Aorta (tissue), 5 donors: ENCODE measurements at places on chromosomes 4 and X. TPM values are rescaled to one million over a fixed set of nuclear protein-coding genes. Genes with fewer than 3 reads are reported as not detected.

The PNMA5 gene
- total RNA-seq, result not detected

The TLR2 gene
- total RNA-seq, result 49.9 TPM

The ABLIM2 gene
- 20.2 TPM for total RNA-seq

GRCh38 chr4:42708625-42709024 lies 51.7 kb upstream of the ATP8A1 start:
- H3K27ac ChIP-seq, result no peak overlapping the region
- no peak overlapping the region for H3K4me3 ChIP-seq
- H3K4me1 ChIP-seq, result no peaks in the 10 kb centered on the region
- H3K27me3 ChIP-seq, result no peaks in the 10 kb centered on the region

- DNase-seq, result no peak
- H3K36me3 ChIP-seq, result no peaks in the 10 kb centered on the region
- H3K4me1 ChIP-seq, result no peaks in the 10 kb centered on the region
- H3K27me3 ChIP-seq, result no peaks in the 10 kb centered on the region
- H3K4me3 ChIP-seq, result no peak overlapping the region
These were observed 56.4 kb upstream of the DDIT4L start for GRCh38 chr4:100246697-100247096.

- no peaks in the 10 kb centered on the region for H3K36me3 ChIP-seq
- H3K4me3 ChIP-seq, result peak overlapping the region; percentile 19
- no peaks in the 10 kb centered on the region for H3K4me1 ChIP-seq
- no peak overlapping the region for H3K27ac ChIP-seq
These were observed 38.9 kb downstream of the STARD8 start for GRCh38 chrX:68686097-68686977.

DNA sequence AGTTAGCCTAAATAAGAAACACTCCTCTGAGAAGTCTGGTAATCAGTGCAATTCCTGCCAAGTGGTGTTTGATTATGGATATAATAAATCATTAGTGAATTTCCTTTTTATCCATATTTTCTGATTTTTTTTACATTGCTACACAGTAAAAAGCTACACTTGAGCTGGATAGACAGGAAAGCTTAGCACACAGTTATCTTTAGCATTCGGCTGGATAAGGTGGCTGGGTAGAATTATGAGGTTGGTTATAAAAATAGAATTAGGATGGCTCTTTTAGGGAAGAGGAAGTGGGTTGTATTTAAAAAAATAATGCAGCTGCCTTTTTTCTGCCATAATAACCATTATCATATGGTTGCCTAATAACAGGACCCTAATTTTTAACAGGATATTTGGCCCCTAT lies 460.6 kb downstream of the NAF1 start:
- DNase-seq, result no peak
- H3K27me3 ChIP-seq, result no peaks in the 10 kb centered on the region
- H3K4me1 ChIP-seq, result no peaks in the 10 kb centered on the region
- H3K36me3 ChIP-seq, result no peaks in the 10 kb centered on the region
- H3K4me3 ChIP-seq, result no peak overlapping the region
- H3K27ac ChIP-seq, result no peak overlapping the region

GRCh38 chrX:102560423-102561068 lies 38.8 kb upstream of the ARMCX5 start:
- no peaks in the 10 kb centered on the region for H3K36me3 ChIP-seq
- no peaks in the 10 kb centered on the region for H3K4me1 ChIP-seq
- H3K27ac ChIP-seq, result no peak overlapping the region
- H3K4me3 ChIP-seq, result no peak overlapping the region
- no peak for DNase-seq

DNA sequence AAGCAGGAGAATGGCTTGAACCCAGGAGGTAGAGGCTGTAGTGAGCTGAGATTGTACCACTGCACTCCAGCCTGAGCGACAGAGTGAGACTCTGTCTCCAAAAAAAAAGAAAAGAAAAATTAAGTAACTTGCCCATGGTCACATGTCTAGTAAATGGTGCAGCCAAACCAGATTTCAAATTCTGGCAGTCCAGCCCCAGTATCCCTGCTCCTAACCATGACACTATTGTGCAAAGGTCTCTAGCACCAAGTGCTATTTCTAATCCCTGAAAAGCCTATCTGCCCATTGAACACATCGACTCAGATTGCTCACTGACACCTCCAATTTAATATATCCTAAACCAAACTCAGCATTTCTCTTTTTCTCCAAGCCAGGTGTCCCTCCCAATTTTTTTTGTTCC lies 7.6 kb upstream of the LAMP2 start:
- H3K27ac ChIP-seq, result no peak overlapping the region
- peaks cover 2% of the 10 kb centered on the region for H3K27me3 ChIP-seq
- no peak overlapping the region for H3K4me3 ChIP-seq
- H3K4me1 ChIP-seq, result no peaks in the 10 kb centered on the region
- H3K36me3 ChIP-seq, result no peaks in the 10 kb centered on the region
- DNase-seq, result no peak

DNA sequence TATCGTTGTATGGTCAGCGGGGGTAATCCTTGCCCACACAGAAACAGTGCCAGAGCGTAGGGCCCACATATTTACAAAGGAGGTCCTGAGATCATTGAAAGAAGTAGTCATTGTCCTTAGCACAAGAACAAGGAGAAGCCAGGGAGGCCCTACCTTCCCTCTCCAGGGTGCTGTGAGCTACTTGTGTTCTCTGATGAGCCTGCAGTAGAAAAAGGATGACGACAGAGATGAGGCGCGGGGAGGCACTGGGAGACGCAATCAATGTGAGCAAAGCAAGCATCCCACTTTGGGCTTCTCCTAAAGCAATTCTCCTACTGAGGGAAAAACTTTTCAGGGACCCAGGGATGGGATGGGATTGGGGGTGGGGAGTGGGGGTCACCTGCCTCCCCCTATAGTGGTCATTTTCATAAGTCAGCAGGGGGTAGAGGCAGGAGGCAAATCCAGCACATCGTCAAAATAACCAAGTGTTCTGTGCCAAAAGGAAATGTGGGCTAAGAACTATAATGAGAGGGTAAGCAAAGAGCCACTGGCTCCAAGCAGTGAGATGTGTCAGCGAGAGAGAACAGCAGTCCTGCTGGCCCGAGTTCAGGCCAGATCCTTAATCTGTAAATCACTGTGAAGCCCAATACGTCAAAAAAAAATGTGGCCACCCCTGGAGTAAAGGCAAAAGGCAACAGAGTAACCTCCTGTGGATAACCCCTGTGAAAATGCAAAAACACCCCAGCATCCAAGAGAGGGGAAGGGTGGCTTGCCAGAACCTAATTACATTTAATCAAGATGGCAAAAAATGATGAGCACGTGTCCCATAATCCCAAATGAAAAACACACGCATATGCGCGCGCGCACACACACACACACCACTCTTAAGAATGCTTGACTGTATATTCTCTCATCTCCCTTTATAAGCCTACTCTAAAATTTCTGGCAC lies 136.6 kb upstream of the HHIP start:
- no peaks in the 10 kb centered on the region for H3K36me3 ChIP-seq
- H3K4me3 ChIP-seq, result no peak overlapping the region
- H3K27ac ChIP-seq, result no peak overlapping the region
- H3K27me3 ChIP-seq, result no peaks in the 10 kb centered on the region
- no peak for DNase-seq

DNA sequence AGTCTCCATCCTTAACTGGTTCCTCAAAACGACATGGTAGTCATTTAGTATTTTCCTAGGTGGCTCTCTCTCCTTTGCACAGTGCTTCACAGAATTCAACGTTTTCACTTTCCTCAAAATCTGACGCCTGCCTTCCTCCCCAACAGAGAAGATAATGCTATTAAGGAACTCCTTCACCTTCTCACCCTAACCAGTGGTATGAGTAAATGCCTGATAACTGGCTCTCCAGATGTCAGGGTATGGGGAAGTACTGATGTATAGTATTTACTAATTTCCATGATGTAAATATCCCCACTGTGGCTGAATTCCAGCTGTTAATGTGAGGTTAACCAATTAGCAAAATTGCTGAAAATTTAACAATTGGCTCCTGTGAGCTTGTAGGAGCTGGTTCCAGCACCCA lies 28.8 kb upstream of the NSUN7 start:
- no peaks in the 10 kb centered on the region for H3K4me1 ChIP-seq
- DNase-seq, result no peak

DNA sequence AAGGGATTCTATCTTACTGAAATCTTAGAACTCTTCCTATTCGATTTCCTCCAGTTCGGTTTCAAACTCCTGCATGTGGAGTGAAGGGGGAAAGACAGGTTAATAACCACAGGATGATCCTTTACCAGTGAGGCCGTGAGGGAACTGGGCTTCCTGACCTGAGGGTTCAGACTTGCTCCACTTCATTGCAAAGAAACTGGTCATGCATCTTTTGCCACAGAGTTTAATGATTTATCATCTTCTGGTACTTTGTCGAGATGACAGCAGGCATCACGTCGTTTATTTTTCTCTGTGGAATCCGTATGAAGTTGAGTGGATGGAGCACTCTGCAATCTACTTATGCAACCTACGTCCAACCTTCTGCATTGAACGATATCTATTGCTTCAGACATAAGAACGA lies 145.9 kb upstream of the NLGN4X start:
- no peak for DNase-seq
- no peaks in the 10 kb centered on the region for H3K4me1 ChIP-seq
- no peak overlapping the region for H3K27ac ChIP-seq
- no peak overlapping the region for H3K4me3 ChIP-seq
- no peaks in the 10 kb centered on the region for H3K27me3 ChIP-seq
- H3K36me3 ChIP-seq, result no peaks in the 10 kb centered on the region

DNA sequence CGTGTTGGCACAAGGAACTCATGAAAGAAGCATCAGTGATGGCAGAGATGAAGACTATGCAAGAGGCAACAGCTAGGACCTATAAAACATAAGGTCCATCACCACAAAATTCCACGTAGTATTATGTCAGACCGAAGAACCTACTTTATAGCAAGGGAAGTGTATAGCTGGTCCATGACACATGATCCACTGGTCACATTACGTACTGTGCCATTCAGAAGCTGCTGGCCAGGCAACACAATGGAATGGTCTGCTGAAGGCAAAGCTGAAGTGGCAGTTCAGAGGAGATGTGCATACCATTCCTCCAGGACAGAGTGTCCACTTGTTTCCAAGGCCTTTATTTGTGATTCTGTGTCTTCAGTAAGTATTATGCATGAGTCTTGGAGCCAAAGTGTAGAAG lies 215.5 kb upstream of the UGT8 start:
- no peaks in the 10 kb centered on the region for H3K27me3 ChIP-seq
- no peak overlapping the region for H3K27ac ChIP-seq
- no peaks in the 10 kb centered on the region for H3K36me3 ChIP-seq
- no peak overlapping the region for H3K4me3 ChIP-seq

GRCh38 chrX:69146739-69147138 lies 18.5 kb downstream of the PJA1 start:
- no peak overlapping the region for H3K27ac ChIP-seq
- no peak for DNase-seq
- no peaks in the 10 kb centered on the region for H3K4me1 ChIP-seq
- no peaks in the 10 kb centered on the region for H3K36me3 ChIP-seq

GRCh38 chr4:1683261-1683735 lies 815 bp downstream of the FAM53A start:
- no peak for DNase-seq
- H3K36me3 ChIP-seq, result no peaks in the 10 kb centered on the region
- H3K27ac ChIP-seq, result no peak overlapping the region
- no peaks in the 10 kb centered on the region for H3K4me1 ChIP-seq

- no peak overlapping the region for H3K4me3 ChIP-seq
- no peaks in the 10 kb centered on the region for H3K27me3 ChIP-seq
- no peaks in the 10 kb centered on the region for H3K4me1 ChIP-seq
- no peak overlapping the region for H3K27ac ChIP-seq
- H3K36me3 ChIP-seq, result peaks cover 2% of the 10 kb centered on the region
- DNase-seq, result no peak
These were observed 2.4 kb downstream of the ATP6AP1 start for GRCh38 chrX:154430916-154431315.

- H3K36me3 ChIP-seq, result no peaks in the 10 kb centered on the region
- H3K27ac ChIP-seq, result no peak overlapping the region
- H3K4me3 ChIP-seq, result no peak overlapping the region
- no peaks in the 10 kb centered on the region for H3K4me1 ChIP-seq
- no peaks in the 10 kb centered on the region for H3K27me3 ChIP-seq
- no peak for DNase-seq
These were observed 23.7 kb upstream of the CASK start for GRCh38 chrX:41946989-41947612.

- H3K27me3 ChIP-seq, result no peaks in the 10 kb centered on the region
- H3K36me3 ChIP-seq, result no peaks in the 10 kb centered on the region
- no peak overlapping the region for H3K4me3 ChIP-seq
- no peak overlapping the region for H3K27ac ChIP-seq
These were observed 17.8 kb upstream of the CXCL3 start for GRCh38 chr4:74056114-74056857.
